IPS DF 6.9 (cell line): ENCODE measurements at places on chromosomes 13 and 19.

GRCh38 chr19:34662919-34663318, 14.0 kb downstream of the SCGB2B2 start:
- H3K36me3 ChIP-seq: no peaks in the 10 kb centered on the region
- no peaks in the 10 kb centered on the region for H3K27me3 ChIP-seq
- no peak overlapping the region for H3K27ac ChIP-seq

DNA sequence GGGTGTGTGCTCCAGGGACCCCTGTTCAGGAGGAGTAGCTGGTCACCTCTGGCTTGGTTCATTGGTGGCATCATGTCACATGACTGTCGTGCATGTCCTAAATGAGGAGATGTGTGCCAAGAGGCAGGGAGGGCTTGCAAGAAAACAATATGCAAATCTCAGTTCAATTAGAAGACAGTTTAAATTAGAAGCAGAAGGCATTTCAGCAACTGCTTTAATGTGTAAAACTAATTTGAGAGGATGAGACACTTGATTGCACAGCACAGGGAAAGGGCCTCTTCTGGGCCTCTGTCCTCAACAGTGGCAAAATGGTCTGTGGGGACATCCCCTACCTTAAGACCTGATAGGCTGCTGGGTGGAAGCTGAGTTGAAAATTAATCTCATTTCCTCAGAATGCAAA, 54.6 kb downstream of the SPATA13 start:
- no peak overlapping the region for H3K4me3 ChIP-seq
- H3K36me3 ChIP-seq: no peaks in the 10 kb centered on the region
- H3K4me1 ChIP-seq: peaks cover 7% of the 10 kb centered on the region
- H3K27ac ChIP-seq: no peak overlapping the region
- no peak for DNase-seq

- H3K4me1 ChIP-seq: peaks cover 5% of the 10 kb centered on the region; the same call in 1 of the 2 replicates
- H3K27ac ChIP-seq: no peak overlapping the region
- H3K27me3 ChIP-seq: no peaks in the 10 kb centered on the region
- H3K36me3 ChIP-seq: no peaks in the 10 kb centered on the region
- no peak overlapping the region for H3K4me3 ChIP-seq
- no peak for DNase-seq
Observed at GRCh38 chr19:8240274-8241229, 31.4 kb downstream of the CERS4 start.

- no peak for DNase-seq
- H3K27ac ChIP-seq: no peak overlapping the region
- 0 out of 2 replicates have a peak, but pooled peaks cover 1% of the 10 kb centered on the region for H3K4me1 ChIP-seq
- H3K4me3 ChIP-seq: no peak overlapping the region
- H3K36me3 ChIP-seq: no peaks in the 10 kb centered on the region; the same call in none of the 2 replicates
Observed at GRCh38 chr19:48174445-48175030, 4.1 kb downstream of the ZSWIM9 start.

DNA sequence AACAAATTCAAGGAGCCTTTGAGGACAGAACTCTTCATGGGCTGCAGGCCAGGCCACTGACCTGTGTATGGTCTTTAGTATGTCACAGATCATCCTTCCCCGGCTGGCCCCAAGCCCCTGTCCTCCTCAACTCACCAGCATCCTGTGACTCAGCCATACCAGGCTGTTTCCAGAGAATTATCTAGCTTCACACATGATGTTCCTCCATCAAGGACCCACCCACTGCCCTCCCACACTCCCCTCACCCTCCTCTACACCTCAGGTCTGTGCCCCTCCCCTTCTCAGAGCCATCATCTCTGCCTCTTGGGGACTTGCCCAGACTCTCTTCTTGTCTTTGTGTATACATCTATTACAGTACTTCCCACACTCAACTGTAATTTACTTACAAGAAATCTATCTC, 14.7 kb downstream of the DCT start:
- no peak for DNase-seq
- H3K4me3 ChIP-seq: no peak overlapping the region
- H3K27ac ChIP-seq: no peak overlapping the region
- no peaks in the 10 kb centered on the region for H3K4me1 ChIP-seq
- H3K36me3 ChIP-seq: no peaks in the 10 kb centered on the region
- H3K27me3 ChIP-seq: no peaks in the 10 kb centered on the region

DNA sequence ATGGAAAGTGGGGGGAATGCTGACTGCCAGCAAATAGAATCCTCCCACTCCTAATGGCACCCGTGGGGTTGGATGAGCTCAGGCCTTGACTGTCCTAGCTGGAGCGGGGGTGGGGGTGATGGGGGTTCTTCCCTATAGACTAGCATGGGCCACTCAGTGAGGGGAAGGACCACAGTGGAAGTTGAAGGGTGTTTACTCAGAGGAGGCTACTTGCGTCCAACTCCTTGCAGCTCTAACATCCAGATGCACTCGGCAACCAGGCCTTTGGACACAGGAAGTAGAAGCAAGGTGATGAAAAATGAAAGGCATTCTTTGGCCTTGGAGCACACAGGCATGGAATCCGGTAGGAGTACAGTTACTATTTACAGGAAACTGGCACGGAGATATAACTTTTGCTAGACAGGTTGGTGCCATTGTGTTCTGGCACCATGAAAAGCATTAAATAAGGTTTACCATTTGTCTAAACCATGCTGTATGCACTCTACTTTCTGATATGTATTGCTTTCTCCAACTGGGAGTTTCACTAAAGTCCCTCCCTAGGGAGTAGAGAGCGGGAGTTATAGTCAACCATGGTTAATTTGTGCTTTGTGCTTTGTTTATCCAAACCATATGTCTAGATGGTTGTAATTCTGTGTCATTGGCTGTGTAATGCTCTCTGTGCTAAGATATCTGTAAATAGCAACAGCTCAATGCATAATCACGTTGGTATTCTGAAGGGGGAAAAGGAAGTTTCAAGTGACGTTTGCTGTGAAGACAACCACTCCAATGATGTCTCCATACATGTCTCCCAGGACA, 125.3 kb downstream of the TSHZ3 start:
- no peak overlapping the region for H3K4me3 ChIP-seq
- no peaks in the 10 kb centered on the region for H3K27me3 ChIP-seq
- H3K4me1 ChIP-seq: no peaks in the 10 kb centered on the region
- H3K36me3 ChIP-seq: no peaks in the 10 kb centered on the region
- DNase-seq: no peak
- H3K27ac ChIP-seq: no peak overlapping the region

DNA sequence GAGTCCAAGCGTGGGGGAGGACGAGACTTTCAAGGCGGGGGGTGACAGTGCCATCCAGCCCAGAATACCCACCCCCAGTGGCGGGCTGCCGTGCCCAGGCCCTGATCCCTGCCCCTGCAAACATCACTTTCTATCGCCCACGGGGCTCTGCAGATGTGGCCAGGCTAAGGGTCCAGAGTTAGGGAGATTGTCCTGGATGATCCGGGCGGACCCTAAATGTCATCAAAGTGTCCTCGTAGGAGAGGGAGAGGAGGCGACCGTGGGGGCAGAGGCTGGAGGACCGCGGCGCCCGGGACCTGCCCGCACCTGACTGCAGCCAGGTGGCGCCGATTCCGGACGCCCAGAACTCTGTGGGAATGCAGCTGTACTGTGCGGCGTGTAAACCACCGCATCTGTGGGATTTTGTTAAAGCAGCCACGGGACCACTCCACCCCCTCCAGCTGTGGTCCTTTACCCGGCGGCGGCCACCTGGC, 32.4 kb downstream of the GJA3 start:
- no peak overlapping the region for H3K27ac ChIP-seq
- H3K36me3 ChIP-seq: no peaks in the 10 kb centered on the region
- H3K4me1 ChIP-seq: peaks cover 1% of the 10 kb centered on the region; the same call in 1 of the 2 replicates

GRCh38 chr13:73369095-73369494, 310.3 kb downstream of the KLF5 start:
- H3K36me3 ChIP-seq: no peaks in the 10 kb centered on the region
- no peaks in the 10 kb centered on the region for H3K27me3 ChIP-seq
- no peak for DNase-seq
- no peak overlapping the region for H3K4me3 ChIP-seq
- H3K4me1 ChIP-seq: no peaks in the 10 kb centered on the region

GRCh38 chr19:743168-743687, 7.7 kb upstream of the MISP start:
- DNase-seq: no peak
- H3K4me1 ChIP-seq: no peaks in the 10 kb centered on the region
- no peak overlapping the region for H3K4me3 ChIP-seq

DNA sequence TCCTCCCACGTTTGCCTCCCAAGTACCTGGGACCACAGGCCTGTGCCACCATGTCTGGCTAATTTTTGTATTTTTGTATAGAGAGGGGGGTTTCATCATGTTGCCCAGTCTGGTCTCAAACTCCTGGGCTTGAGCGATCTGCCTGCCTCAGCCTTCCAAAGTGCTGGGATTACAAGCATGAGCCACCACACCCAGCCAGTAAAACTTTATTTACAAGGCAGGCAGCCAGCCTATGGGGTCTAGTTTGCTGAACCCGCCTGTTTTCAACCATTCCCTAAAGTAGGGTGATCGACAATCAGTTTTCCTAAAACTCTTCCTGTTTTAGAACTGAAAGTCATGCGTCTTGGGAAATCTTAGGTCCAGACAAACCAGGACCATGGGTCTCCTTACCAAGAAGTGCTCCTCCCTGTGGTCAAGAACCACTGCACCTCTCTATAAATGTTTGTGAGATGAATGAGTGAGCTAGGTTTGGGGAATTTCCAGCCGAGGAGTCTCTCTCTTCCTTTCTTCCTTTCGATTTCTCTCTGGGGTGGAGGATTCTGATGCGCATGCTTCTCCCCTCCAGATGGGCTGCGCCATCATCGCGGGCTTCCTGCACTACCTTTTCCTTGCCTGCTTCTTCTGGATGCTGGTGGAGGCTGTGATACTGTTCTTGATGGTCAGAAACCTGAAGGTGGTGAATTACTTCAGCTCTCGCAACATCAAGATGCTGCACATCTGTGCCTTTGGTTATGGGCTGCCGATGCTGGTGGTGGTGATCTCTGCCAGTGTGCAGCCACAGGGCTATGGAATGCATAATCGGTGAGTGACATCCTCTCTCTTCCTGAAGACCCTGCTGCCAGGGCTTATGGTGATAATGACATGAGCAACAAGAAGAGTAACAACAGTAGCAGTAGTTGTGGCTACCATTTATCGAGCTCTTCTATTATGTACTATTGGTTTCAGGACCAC, 38.7 kb downstream of the ADGRE1 start:
- no peak overlapping the region for H3K27ac ChIP-seq
- no peak for DNase-seq
- no peak overlapping the region for H3K4me3 ChIP-seq
- no peaks in the 10 kb centered on the region for H3K4me1 ChIP-seq
- H3K36me3 ChIP-seq: no peaks in the 10 kb centered on the region

DNA sequence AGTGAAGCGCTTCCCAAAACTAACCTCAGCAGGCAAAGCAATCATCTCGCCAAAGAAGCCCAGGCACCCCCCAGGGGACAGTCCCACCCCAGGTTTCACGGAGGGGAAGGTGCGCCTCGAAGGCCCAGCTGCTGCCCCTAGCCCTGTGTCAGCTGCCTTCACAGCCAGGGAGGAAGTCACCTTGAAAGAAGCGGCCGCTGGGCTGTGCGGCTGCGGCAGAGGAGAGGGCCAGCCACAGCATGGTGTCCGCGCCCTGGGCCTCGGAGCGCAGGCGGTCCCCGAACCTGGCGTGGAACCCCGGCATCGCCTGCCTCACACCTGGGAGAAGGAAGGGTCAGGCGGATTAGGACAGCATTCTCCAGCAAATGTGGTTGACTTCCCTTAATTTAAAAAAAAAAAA, 35.0 kb downstream of the DHRS12 start:
- no peak overlapping the region for H3K4me3 ChIP-seq
- H3K36me3 ChIP-seq: no peaks in the 10 kb centered on the region; the same call in 1 of the 2 replicates
- peaks cover 7% of the 10 kb centered on the region for H3K4me1 ChIP-seq
- H3K27ac ChIP-seq: no peak overlapping the region
- no peaks in the 10 kb centered on the region for H3K27me3 ChIP-seq

GRCh38 chr13:85332615-85333014, 466.6 kb downstream of the SLITRK6 start:
- H3K4me3 ChIP-seq: no peak overlapping the region
- H3K27ac ChIP-seq: no peak overlapping the region
- DNase-seq: no peak
- H3K27me3 ChIP-seq: no peaks in the 10 kb centered on the region
- H3K36me3 ChIP-seq: no peaks in the 10 kb centered on the region

- H3K36me3 ChIP-seq: no peaks in the 10 kb centered on the region
- peaks cover 3% of the 10 kb centered on the region; the same call in 1 of the 2 replicates for H3K4me1 ChIP-seq
- no peak overlapping the region for H3K27ac ChIP-seq
- DNase-seq: no peak
- H3K27me3 ChIP-seq: peaks cover 28% of the 10 kb centered on the region
- H3K4me3 ChIP-seq: no peak overlapping the region
Observed at GRCh38 chr19:39502640-39503417, 4.1 kb downstream of the DLL3 start.

DNA sequence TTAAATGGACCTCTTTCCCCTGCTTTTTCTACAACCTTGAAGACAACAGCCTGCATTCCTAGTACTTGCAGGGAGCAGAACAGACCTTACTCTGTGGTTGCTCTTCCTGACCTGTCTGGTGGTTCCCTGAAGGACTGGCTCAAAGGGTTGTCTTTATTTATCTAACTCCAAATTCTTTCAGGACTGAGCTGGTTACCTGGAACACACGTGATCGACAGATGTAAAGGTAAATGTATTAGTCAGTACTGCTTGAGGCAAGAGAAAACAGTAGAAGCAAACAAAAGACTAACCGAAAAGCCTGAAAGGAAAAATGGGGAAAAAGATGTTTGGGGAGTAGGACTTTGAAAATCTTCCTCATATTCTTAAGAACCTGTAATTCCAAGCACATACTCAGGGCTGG, 17.9 kb downstream of the ZNF558 start:
- no peaks in the 10 kb centered on the region for H3K27me3 ChIP-seq
- H3K4me1 ChIP-seq: no peaks in the 10 kb centered on the region
- H3K27ac ChIP-seq: no peak overlapping the region
- no peaks in the 10 kb centered on the region; the same call in 1 of the 2 replicates for H3K36me3 ChIP-seq
- no peak overlapping the region for H3K4me3 ChIP-seq

GRCh38 chr19:45812297-45812696, 2.8 kb downstream of the RSPH6A start:
- DNase-seq: no peak
- peaks cover 5% of the 10 kb centered on the region; the same call in 1 of the 2 replicates for H3K4me1 ChIP-seq
- H3K27me3 ChIP-seq: no peaks in the 10 kb centered on the region
- no peak overlapping the region for H3K4me3 ChIP-seq

- no peak overlapping the region for H3K4me3 ChIP-seq
- no peaks in the 10 kb centered on the region for H3K27me3 ChIP-seq
- no peak for DNase-seq
- H3K4me1 ChIP-seq: no peaks in the 10 kb centered on the region
Observed at GRCh38 chr19:23393121-23393520, 2.1 kb downstream of the ZNF91 start.

DNA sequence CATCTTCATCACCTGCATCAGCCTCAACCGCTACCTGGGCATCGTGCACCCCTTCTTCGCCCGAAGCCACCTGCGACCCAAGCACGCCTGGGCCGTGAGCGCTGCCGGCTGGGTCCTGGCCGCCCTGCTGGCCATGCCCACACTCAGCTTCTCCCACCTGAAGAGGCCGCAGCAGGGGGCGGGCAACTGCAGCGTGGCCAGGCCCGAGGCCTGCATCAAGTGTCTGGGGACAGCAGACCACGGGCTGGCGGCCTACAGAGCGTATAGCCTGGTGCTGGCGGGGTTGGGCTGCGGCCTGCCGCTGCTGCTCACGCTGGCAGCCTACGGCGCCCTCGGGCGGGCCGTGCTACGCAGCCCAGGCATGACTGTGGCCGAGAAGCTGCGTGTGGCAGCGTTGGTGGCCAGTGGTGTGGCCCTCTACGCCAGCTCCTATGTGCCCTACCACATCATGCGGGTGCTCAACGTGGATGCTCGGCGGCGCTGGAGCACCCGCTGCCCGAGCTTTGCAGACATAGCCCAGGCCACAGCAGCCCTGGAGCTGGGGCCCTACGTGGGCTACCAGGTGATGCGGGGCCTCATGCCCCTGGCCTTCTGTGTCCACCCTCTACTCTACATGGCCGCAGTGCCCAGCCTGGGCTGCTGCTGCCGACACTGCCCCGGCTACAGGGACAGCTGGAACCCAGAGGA, 2.6 kb downstream of the P2RY11 start:
- H3K4me1 ChIP-seq: peaks cover 3% of the 10 kb centered on the region; the same call in 1 of the 2 replicates
- DNase-seq: no peak
- H3K36me3 ChIP-seq: peaks cover 47% of the 10 kb centered on the region
- no peak overlapping the region for H3K4me3 ChIP-seq
